NCI-H1105 (cell line): ENCODE measurements at places on chromosomes 2 and 18.

DNA sequence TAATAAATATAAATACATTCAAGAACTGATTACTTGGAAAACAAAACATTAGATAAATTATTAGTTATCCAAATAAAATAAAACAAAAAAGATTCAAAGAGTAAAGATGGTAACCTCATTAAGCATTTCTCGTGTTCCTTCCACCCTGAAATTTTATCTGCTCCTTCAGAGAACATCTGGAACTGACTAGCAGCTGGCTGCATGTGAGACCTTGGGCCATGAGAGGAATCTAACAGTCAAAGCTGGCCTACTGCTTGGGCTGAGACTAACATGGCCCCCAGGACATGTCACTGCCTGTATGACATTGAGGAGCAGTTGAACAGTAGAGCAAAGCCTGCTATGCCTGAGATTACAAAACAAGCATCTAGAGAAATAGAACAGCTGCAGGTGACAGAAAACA lies 208.5 kb upstream of the ZSWIM2 start:
- no peak for DNase-seq

DNA sequence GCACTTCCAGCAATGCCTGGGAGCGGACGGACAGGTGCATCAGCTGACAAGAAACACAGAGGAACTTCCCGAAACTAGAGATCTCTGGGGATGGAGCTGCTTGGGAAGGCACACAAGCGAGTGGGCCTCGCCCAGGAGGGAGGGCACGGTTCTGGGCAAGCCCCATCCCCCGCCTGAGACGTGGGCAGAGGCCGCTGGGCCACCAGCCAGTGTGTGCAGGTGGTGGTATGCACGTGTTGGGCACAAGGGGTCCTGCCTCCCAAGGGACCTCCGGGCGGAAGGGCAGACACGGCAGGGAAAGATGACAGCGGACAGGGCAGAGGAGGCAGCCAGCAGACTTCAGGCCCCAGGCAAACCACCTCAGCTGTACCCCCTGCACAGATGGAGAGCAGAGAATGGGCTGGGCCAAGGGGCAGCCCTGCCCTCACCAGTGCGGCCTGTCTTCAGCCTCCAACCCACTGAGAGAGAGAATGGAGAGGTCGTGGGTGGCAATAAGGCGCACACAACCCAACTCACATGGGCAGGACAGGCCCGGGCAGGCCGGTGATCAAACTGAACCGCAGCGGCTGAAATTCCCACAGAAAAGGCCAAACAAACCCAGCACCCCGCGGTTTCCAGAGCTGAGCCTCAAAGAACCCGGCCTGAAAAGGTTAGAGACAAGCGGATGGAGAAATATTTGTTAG lies 51.2 kb downstream of the HDAC4 start:
- DNase-seq, result no peak

GRCh38 chr2:182080493-182080892 lies 94.8 kb downstream of the PPP1R1C start:
- DNase-seq, result no peak

DNA sequence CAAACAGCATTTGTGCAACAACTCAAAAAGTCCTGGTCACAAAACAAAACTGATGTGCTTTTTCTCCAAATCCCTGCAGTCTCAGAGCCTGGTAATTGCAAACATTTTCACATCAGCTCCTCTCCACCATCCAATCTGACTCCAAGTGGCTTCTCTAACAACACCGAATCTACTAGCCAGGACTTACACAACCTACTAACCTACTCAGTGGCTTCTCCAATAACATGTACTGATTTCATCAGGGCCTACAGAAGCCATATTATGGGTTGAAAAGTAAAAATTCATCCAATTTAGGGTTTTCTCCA lies 104.3 kb downstream of the COLEC12 start:
- DNase-seq, result no peak

DNA sequence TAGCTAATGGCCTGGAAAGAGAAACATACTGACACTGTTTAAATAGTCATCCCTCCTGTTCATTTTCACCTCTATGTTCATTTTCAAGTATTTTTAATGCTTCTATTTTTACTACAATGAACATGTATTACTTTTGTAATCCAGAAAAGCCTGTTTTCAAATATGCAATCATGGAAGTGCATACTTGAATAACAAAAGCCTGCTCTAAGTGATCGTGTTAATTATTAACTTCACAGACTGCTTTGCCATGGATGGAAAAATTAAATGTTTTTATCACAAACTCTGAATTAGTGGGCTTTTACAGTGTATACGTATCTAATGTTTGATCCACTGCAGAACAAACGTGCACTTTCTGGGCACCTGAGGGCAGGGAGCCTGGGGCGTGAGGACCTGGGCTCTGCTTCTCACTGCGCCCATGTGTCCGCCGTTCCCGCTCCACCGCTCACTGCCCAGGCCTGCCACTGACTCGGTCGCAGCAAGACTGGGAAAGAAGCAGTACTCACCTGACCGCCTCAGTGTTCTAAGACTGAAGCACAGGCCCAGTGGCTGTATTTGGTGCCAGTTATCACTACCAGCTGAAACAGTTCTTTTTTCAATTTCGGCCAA lies 80.6 kb downstream of the UXS1 start:
- DNase-seq, result no peak

GRCh38 chr2:105674859-105675541 lies 69.7 kb upstream of the NCK2 start:
- no peak for DNase-seq

- DNase-seq, result no peak
Measured at GRCh38 chr2:137828624-137829023, 135.6 kb upstream of the HNMT start.

- no peak for DNase-seq
Measured at GRCh38 chr2:24432121-24432520, 58.9 kb upstream of the NCOA1 start.

GRCh38 chr2:169072163-169072925 lies 3.0 kb downstream of the DHRS9 start:
- no peak for DNase-seq

DNA sequence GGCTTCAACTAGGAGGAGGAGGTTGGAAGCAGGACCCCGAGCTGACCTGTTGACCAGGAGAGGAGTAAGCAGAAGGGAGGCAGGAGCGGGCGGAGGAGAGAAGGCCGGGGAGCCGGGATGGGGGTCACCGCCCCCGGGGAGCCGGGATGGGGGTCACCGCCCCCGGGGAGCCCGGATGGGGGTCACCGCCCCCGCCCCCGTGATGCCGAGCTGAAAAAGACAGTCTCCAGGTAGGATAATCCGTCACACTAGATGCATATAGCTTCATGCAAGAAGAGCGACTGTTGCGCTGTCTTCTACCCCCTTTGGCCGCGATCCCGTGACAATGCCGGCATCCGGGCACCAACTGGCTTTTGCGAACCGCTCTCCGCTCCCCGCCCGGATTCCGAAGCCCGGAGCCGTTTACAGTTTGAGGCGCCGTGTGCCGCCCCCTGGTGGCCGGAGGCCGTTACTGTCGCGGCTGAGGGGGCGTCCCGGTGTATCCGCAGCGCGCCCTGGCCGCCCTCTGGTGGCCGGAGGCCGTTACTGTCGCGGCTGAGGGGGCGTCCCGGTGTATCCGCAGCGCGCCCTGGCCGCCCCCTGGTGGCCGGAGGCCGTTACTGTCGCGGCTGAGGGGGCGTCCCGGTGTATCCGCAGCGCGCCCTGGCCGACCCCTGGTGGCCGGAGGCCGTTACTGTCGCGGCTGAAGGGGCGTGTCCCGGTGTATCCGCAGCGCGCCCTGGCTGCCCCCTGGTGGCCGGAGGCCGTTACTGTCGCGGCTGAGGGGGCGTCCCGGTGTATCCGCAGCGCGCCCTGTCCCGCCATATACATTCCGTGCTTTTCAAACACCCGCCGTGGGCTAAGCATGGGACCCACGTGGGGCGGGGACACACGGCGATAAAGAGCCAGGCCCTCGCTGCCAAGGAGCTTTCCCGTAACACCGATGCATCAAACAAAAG lies 89.6 kb downstream of the ACTR3 start:
- no peak for DNase-seq

GRCh38 chr2:119223521-119224390 lies at the start of gene STEAP3:
Gene STEAP3, plus strand, starts transcription at chr2:119223834. Its CDS starts 7,179 bp downstream, at chr2:119231013.
- peak; percentile 58 for DNase-seq

DNA sequence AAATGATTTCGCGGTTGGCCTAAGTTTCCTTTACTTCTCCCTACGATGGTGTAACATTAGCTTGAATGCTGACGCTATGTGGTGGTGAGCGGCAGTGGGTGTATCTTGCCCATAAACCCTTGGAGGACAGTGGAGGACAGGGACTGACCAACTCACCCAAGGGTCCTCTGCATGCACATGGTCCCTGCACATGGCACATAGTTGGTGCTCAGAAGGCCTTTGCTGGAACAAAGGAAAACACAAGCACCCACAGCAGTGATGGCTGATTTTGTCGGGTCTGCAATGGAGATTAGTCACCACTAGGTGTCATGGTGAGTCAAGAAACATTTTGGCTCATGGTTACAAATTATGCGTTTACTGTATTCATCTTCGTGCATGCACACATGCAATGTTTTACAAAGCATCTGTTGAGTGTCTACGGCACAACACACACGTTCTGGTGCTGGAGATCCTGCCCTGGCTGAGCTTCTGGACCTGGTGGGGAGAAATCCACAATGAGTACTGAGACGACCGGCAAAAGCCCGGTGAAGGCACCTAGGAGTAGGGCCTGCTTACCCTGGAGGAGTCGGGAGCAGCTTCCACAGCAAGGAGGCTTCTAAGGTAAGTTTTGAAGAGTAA lies 44.0 kb downstream of the PDCL3 start:
- no peak for DNase-seq

- no peak for DNase-seq
Measured at GRCh38 chr2:187502467-187502866, 51.8 kb downstream of the TFPI start.

DNA sequence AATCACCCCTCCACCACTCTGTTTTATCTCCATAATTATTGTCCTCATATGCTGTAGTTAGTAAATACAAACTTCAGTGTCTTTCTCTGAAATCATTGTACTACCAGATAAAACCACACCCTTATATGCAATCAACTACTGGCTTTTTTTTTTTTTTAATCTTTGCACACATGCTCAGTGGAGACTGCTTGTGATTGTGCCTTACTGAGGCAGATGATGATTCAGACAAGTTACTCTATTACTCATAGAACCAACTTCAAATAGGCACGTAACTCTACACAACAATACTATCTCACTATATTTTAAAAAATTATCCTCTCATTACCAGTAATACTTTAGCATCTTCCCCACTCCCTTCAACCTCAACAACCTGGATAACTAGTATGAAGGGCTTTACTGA lies 1278.4 kb upstream of the PIK3C3 start:
- no peak for DNase-seq

- DNase-seq, result no peak
Measured at GRCh38 chr18:1499265-1499664, 594.6 kb downstream of the ADCYAP1 start.

GRCh38 chr2:230749111-230749510 lies 36.5 kb downstream of the CAB39 start:
- DNase-seq, result no peak

DNA sequence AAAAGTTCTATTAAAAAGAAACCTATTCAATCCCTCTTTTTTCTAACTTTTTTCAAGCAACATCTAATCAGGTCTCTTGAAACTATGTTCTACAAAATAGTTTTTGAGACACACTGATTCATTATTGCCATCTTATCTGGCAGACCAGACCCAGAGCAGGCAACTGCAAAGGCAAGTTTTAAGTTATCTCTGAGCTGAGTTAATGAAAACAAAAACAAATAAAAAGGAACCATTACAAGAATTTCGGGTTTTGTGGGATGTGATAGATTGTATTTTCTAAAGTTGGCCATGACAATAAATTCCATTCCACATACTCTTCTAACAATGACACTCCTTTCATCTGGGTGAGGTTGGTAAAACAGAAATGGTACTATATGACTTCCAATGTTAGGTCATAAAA lies 15.2 kb upstream of the TWSG1 start:
- no peak for DNase-seq

- DNase-seq, result no peak
Measured at GRCh38 chr2:25043241-25043867, 1.5 kb downstream of the EFR3B start.

GRCh38 chr2:124281541-124281940 lies 256.5 kb downstream of the CNTNAP5 start:
- DNase-seq, result no peak
